Activated naive CD4-positive, alpha-beta T cell treated with anti-CD3 and anti-CD28 coated beads for 36 hours (primary cell): ENCODE measurements at places on chromosomes 16 and 17.
A peak's percentile ranks its signal among the peaks of the same experiment; 100 is the strongest.

- no peak for DNase-seq
These were observed 119.6 kb downstream of the CDH11 start for GRCh38 chr16:65002265-65002664.

DNA sequence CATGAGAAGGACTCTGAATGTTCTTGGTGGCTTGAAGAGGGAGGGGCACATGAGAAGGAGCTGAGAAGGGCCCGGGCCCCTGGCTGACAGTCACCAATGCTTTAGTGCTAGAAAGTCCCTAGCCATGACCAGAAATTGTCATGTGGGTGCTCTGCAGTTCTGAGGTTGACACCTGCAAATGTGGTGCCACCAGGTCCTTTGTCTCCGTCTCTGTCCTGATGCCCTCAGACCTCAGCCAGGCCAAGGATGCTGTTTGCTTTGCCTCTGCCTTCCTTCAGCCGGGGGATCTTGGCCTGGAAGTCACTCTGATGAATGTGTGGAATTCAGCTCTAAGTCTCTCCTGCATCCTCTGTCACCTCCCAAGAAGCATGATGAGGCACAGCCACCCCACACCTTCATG lies 63.6 kb downstream of the TNFRSF13B start:
- no peak for DNase-seq

DNA sequence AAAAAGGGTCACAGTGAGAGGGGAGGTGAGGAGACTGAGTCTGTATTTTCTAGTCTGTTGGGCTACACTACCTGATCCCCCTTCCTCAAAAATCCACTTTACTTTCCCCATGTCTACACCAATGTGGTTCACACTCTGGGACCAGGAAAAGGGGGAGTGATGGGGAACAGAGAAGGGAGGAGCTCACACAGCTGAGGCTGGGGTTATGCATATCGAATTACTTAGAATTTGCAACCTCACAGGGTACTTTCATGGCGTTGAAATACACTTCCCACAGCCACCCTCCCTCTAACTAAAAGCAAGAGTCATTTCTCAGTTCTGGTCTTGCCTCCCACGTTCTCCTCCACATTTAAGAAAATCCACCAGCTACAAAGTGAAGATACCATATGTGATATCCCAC lies 14.1 kb downstream of the MAPT start:
- no peak for DNase-seq

GRCh38 chr17:81710514-81711308 lies 1.4 kb upstream of the SLC25A10 start:
- DNase-seq = peak; percentile 47

DNA sequence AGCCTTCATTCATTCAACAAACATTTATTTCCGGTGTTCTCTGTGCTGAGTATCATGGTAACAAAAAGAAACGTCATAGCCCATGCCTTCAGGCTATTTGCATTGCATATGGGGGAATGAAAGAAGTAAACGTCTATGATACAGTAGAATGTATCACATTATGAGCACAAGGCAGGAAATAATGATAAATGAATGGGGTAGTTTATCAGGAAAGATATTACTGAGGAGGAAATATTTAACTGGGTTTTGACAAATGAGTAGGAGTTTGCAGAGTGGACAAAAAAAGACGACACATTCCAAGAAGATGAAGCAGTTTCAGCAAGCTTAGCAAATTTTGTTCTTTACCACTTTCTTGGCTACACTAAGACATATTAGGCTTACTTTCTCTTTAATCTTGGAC lies 1.3 kb upstream of the KRTAP4-7 start:
- no peak for DNase-seq

GRCh38 chr17:27905447-27906225 lies 12.5 kb upstream of the LYRM9 start:
- DNase-seq = no peak

GRCh38 chr16:62954144-62955032 lies 918.1 kb upstream of the CDH8 start:
- no peak for DNase-seq

DNA sequence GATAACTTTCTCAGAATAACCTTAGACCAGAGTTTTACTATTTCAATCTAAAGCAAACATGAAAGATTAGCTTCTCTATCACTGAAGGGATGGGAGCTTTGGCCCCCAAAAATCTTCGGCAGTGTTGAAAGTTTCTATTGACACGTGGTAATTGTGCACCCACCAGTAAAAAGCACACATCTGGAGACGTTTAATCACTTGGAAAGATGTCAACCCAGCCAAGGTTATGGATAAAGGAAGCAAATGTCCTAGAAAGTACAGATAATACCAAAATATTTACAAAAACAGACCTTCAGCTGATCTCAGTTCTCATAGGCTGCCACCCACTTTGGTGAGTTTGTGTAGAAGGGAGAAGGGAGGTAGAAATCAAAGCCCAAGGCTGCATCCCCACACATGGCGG lies 5.3 kb downstream of the MYCBPAP start:
- no peak for DNase-seq

DNA sequence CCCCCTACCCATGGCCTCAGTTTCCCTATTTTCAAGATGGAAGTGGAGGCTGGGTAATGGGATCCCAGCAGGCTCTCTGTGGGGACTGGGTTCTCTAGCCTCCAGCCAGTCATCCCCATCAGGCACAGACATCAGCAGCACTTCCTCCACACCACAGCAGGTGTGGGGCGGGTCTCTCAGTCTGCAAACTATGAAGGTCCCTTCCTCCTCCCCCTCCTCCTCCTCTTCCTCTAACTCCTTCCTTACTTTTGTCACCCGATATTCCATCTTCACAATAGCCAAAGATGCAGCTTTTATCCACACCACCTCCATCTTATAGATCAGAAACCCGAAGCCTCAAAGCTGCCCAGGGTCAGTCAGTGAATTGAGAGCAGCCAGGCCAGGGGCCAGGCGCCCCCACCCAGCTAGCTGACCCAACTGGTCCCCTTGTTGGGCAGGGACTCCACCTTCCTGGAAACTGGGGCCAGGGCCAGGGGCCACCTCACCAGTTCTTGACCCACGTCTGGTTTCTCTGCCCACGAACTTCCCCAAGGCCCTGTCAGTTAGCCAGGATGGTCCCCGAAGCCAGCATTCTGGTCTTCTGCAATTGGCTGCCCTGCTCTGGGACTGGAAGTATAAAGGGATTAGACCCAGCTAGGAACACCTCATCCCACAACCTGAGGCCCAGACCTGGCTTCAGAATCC lies 2.5 kb downstream of the FAM83G start:
- DNase-seq = no peak

GRCh38 chr16:86874141-86874540 lies 295.8 kb downstream of the FOXL1 start:
- peak; percentile 53 for DNase-seq

DNA sequence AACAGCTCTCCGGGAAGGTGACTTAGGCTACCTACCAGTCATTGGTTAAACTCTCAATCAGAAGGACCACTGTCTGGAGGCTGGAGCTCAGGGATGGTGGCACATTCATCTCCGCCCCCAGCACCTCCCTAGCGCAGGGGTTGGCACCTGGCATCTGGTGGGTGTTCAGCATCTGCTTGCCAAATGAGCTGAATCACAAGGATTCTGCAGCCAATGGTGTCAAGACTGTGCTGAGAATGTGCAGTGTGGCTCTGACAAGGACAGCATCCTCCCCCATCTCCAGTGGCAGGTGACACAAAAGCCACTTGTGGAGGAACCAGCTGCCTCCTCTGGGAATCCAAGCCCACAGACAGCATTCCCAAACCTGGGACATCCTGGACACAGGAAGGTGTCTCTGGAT lies 35.2 kb downstream of the PLXDC1 start:
- no peak for DNase-seq

- DNase-seq = no peak
These were observed 17.3 kb downstream of the COG1 start for GRCh38 chr17:73210002-73210678.

GRCh38 chr16:10625595-10626357 lies 45.4 kb upstream of the EMP2 start:
- DNase-seq = no peak

DNA sequence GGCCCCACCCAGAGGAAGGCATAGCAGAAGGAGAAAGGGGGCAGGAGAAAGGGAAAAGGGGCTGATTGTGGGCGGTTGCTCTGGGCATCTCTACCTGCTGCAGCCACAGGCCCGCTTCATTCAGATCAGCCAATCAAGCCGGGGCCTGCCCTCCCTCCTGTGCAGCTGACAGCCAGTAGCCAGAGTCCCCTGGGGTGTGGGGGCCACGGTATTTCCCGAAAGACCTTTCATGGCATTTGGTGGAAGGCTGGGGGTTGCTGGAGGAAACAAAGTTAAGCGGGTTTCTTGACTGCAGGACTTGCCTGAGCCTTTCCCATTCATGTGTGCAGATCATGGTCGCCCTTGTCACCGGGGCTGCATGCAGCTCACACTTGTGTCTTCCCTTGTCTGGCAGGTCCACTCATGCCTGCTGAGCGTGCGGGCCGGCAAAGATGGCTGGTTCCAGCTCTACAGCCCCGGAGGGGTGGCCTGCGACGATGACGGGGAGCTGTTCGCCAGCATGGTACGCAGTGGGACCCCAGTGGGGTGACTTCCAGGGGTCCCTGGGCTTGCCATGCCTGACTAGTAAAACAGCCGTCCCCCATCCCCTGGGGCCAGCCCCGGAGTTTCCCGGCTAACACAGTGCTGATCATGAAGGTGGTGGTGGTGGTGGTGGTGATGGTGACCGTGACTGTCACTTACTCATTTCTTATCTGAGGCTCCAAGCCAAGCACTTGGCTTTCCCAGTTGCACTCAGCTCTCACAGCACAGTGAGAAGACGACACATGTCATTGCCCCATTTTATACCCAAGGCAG lies 82.7 kb upstream of the PLCG2 start:
- no peak for DNase-seq
